ENCODE measurements at places on chromosomes 7 and 10.

DNA sequence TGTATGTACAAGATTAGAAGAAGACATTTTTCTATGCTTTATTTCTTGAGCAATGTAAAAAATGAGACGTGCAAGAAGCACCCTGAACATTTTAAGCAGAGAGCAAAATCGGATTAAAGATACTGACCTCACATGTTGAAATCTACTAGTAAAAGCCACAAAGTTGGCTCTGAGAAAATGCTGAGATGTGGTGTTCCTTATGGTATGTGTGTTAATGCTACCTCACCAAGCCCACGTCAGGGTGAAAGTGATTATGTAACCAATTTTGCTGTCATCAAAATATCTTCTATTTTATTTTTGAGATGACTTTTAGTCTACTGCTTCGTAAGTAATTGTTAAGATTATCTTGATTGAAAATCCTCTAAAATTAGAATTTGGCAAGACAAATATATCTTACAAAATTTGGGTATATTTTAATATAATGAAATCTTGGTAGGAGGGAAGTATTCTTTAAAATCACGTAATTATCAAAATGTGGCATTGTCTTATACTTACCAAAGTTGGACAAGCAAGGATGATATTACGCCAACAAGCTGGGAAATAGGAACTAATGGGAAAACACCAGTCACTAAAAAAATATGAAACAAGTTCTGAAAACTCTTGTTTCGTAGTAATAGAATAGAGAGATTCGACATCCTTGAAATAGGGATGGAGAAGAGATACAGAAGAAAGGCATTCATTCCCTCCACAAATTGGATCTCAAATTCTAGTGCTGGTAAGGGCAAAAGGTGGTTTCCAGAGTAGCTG lies 5.8 kb downstream of the ADO start:
- DNase-seq: no peak

- no peak for DNase-seq
These were observed 797.2 kb downstream of the TNS3 start for GRCh38 chr7:46784732-46785131.

- DNase-seq: no peak
These were observed 122.8 kb upstream of the PDLIM1 start for GRCh38 chr10:95413588-95413987.

- no peak for DNase-seq
These were observed 655.4 kb upstream of the MKI67 start for GRCh38 chr10:128781637-128782036.

GRCh38 chr10:95445223-95445836 lies 115.8 kb downstream of the SORBS1 start:
- no peak for DNase-seq

- DNase-seq: no peak
These were observed 275.3 kb downstream of the HDAC9 start for GRCh38 chr7:18770822-18771221.

DNA sequence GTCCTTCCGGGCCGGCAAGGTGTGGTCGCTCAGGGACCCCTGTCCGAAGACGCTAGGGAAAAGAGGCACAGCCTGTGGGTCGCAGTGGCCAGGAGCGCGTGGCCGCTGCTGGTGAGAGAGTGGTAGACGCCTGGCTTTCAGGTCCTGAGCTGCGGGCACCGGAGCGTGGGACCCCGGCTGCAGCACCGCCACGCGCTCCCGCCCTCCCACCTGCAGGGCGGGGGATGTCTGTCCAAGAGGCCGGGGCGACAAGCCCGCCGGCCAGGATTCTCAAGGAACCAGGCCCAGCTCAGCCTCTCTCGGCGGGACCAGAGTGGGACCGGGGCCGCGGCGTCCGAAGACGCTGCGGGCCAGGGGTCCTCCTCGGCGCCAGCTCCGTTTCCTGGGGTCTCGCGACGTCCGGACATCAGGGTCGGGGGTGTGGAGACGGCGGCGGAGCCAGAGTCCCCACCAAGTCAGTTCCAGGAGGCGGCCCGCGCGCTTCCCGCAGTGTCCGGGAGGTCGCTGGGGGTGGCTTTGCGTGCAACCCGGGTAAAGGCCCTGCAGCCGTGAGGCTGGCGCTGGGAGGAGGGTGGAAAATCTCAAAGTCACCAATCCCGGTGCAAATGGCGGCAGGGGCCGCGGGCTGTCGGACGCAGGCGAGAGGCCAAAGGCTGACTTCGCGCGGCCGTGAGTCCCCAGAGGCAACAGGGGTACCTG lies 5.5 kb downstream of the ZNF503 start:
- DNase-seq: no peak

DNA sequence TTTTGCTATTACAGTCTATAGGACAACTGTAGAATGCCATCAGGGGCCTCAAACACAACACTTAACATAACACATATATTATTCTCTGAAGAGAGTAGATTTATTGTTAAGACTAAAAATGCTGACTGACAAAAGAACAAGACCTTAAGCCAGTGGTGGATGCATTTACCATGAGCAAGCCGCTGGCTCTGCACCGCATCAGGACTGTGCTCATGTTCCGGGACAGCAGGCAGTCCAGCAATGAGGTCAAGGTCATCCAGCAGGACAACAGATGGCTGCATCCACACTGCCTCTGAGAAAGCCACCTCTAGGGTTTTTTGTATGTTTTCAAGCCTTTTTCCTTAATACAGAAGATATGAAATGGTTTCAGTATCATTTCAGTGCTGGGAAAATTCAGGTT lies 23.8 kb downstream of the PEX1 start:
- DNase-seq: no peak

- DNase-seq: no peak
These were observed 73.0 kb downstream of the MICU1 start for GRCh38 chr10:72552857-72553256.

- no peak for DNase-seq
These were observed 14.1 kb downstream of the BRI3 start for GRCh38 chr7:98295467-98296192.

- no peak for DNase-seq
These were observed 41.4 kb upstream of the ZMIZ1 start for GRCh38 chr10:79027147-79028055.

DNA sequence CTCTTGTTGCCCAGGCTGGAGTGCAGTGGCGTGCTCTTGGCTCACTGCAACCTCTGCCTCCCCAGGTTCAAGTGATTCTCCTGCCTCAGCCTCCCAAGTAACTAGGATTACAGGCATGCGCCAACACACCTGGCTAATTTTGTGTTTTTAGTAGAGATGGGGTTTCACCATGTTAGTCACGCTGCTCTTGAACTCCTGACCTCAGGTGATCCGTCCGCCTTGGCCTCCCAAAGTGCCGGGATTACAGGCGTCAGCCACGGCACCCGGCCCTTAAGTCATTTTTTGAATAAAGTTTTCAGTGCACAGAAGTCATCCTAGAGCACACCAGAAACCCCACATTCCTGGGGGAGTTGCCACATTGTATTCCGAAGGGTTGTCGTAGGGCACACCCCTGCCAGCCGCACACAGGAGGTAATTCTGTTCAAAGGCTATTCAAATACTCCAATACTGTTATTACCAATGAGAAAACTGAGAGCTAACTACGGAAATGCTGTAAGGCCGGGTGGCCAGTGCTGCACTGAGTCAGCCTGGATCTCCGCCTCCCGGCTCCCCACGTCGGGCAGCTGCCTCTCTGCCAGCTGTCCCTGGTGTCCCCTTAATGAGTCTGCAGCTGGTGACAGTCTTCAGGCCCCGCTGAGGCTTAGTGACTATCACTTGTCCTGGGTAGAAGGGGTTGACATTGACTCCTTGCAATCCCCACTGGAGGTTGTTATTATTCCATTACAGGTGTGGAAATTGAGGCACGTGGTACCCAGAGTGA lies 8.6 kb upstream of the RFC2 start:
- DNase-seq: no peak

DNA sequence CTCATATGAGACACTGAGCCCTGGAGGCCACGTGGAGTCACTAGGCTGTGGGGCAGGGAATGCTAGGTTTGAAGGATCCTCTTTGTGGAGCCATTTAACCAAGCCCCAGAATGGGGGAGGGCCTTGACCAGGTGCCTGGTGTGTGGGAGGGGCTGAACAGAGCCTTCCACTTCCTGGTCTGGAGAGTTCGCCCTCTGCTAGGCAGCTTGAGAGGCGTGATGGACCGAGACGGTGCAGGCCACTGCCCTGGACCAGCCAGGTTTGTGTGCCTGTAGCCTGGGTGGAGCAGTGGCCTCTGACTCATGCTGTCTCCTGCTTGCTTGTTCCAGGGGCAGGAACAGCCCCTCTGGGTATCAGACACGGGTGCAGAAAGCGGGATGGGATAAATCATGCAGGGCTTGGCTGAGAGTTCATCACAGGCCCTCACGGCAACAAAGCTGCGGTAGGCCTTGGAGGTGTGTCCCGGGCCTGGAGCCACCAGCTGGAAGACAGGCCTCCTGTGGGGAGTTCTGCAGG lies 27.4 kb downstream of the ADAMTS14 start:
- DNase-seq: no peak

GRCh38 chr10:98331885-98332284 lies 63.9 kb upstream of the LOXL4 start:
- DNase-seq: no peak

- no peak for DNase-seq
These were observed 162.6 kb downstream of the UBE2H start for GRCh38 chr7:129790136-129790535.

GRCh38 chr10:106957823-106958588 lies 206.5 kb downstream of the SORCS1 start:
- DNase-seq: no peak

DNA sequence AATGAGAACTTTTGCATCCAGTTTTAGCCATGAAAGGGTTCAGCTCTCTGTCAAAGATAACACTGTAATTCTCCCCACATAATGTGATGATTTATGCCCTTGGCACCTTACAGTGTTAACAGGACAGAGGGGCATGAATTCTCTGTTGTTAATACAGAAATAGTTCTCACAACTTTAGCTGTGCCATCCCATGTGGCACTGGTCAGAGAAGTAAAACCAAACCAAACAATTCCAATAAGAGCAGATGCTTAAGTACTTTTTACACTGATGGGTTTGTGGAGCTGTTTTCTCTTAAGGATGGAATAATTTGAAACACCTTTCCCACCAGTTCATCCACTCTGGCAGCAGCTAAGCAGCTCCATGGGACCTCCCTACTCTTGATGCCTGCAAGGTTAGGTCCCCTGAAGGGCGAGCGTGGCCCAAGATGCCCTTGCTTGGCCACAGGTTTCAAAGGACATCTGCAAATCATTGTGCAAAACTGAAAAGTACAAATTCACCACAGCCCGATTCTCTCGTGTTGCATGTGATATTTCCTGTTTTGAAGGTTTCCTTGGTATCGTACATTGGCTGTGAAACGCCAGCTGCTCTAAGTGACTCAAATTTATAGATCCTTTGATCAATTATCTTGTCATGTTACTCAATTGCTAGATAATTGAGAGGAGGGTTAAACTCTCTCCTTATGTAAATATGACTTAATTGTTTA lies 82.5 kb upstream of the CREB5 start:
- no peak for DNase-seq
